Kidney glomerular epithelial cell (primary cell): ENCODE measurements at places on chromosomes 1 and 21.
A peak's percentile ranks its signal among the peaks of the same experiment; 100 is the strongest.

GRCh38 chr1:22333516-22334121, 118.0 kb upstream of the ZBTB40 start:
- DNase-seq: no peak

DNA sequence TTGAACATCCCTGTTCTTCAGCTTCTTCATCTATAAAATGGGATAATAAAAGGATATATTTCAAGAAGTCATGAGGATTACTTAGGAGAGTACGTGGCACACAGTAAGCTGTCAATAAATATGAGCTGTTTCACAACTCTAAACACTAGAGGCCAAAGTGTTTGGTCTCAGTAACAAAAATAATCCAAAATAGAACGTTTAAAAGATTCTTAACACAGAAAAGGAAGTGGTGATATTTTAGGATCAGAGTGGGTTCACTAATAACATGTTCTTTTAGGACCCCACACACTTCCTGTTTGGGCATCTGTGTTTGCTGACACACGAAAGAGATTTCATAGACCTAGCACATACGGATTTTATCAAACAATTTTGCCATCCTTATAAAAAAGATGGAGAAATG, 32.9 kb downstream of the TNFSF18 start:
- DNase-seq: no peak

DNA sequence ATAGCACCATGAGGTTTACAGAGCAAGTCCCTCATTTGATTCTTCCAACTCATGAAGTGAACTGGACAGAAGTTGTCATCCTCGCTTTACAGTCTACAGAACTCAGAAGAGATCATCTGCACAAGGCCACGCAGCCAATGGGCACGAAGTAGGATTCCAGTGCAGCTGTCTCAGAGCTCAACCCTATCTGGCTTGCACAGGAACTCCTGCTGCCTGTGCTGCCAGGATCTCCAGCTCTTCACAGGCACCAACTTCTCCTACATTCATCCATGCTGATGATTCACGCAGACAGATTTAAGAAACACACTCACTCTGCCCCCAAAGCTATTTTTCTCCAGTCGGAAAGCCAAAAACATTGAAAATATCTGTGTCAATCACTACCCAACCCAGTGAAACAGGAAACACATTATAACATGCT, 157.0 kb downstream of the RERE start:
- DNase-seq: peak; percentile 41

GRCh38 chr1:32361674-32362473, 411 bp downstream of the FAM229A start:
- no peak for DNase-seq

DNA sequence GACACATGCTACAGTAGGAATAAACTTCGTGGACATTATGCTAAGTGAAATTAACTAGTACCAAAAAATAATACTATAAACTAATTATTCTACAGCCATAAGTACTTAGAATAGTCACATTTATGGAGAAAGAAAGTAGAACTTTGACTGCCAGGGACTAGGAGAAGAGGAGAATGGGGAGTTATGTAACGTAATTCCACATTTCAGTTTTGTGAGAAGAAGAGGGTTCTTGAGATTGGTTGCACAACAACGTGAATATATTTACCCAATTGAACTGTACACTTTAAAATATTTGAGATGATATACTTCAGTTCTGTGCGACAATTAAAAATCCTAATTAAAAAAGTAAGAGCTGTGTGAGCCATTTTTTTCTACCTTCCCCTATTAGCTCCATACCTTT, 1412.9 kb downstream of the PLA2G4A start:
- no peak for DNase-seq
